ENCODE measurements at places on chromosomes 3 and 15.

- DNase-seq = no peak
These were observed 3.2 kb downstream of the CNBP start for GRCh38 chr3:129180461-129180860.

GRCh38 chr15:52306270-52306669 lies 10.7 kb upstream of the MYO5C start:
- no peak for DNase-seq

GRCh38 chr3:42273361-42273760 lies 7.4 kb upstream of the CCK start:
- no peak for DNase-seq

GRCh38 chr3:194268654-194269512 lies 82.2 kb downstream of the CPN2 start:
- no peak for DNase-seq

DNA sequence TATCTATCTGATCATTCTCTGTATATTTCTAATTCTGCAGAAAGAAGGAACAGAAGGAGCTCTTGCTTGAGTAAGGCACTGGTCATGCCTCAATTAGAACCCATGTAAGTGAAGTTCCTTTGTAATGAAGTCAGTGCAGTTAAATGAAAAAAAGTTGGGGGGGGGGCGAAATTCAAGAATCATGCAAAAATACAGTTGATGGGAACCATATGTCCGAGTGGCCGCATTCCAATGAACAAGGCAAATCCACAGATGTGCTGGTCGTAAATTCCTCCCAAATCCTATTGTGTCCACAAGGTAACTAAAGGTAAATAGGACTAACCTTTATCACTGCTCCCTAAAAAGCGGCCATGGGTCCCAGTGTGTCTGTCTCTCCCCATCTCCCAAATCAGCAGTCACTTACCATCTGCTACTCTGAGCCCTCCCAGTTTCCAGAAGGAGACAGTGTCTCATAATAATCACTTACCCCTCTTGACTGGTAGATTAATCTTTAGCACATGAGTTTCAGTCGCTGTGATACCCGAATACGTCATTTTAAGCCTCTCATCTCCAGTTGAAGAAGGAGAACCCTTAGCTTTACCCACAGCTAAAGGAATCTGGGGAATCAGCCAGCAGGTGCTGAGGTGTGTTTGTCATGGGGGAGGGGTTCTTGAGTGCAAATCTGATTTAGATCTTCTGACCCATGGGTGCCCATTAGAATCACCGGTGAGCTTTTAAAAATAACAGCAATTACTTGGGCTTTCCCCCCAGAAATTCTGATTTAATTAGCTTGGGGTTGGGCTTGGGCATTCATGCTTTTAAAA lies 56.3 kb upstream of the EPHB3 start:
- DNase-seq = no peak

GRCh38 chr15:47964229-47964628 lies 156.6 kb upstream of the SLC24A5 start:
- DNase-seq = no peak

- DNase-seq = no peak
These were observed 62.5 kb downstream of the TLE3 start for GRCh38 chr15:70035051-70035718.

Data from CD4-positive, alpha-beta T cell treated with Interleukin-15 for 4 hours (primary cell).